ENCODE measurements at places on chromosomes 16 and 17. TPM values are rescaled to one million over a fixed set of nuclear protein-coding genes. Genes with fewer than 3 reads are reported as not detected.

CTRB2 gene
- total RNA-seq = not detected

CPNE7 gene
- total RNA-seq = 4.3 TPM

- no peak for DNase-seq
Measured at GRCh38 chr16:63005356-63005755, 969.1 kb upstream of the CDH8 start.

GRCh38 chr17:14337596-14338079, 36.8 kb downstream of the HS3ST3B1 start:
- DNase-seq = no peak
